ENCODE measurements at places on chromosomes 11 and 22. TPM values are rescaled to one million over a fixed set of nuclear protein-coding genes. Genes with fewer than 3 reads are reported as not detected.

The MMP1 gene
- total RNA-seq, result not detected

The DLAT gene
- total RNA-seq, result 21.6 TPM

The SLC17A6 gene
- total RNA-seq, result not detected

DNA sequence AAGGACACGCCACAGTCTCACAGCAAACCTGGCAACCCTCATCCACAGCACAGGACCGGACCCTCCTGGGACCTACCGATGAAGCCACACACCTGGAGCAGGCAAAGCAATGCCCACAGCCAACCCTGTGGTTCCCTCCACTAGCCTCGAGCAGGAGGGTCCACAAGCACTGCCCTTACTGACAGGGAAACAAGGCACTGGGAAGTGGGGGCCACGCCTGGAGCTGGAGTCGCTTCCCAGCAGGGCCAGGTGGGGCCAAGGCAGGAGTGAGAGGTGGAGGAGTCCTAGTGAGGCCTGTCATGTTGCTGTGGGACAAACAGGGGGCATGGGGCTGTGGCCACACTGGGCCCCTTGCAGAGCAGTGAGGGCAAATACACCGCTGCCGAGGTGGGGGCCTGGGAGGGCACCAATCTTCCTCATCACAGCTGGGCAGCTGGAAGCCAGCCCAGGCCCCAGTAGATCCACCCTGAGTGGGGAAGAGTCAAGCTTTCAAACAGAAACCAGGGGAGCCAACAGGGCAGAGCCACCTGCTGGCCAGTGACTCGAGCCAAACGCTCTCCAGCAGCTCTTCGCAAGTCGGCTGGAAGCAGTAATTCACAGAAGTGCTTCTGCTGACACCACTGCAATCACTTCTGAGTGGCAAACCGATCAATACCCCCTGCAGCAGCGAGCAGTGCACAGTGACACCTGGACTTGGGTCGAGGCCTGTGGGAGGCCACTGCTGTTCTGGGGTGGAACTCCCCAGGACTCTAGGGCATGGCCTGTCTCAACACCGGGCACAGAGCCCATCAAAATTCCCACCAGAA, 13.7 kb downstream of the SULT4A1 start:
- no peaks in the 10 kb centered on the region for H3K27me3 ChIP-seq
- no peak for DNase-seq
- no peaks in the 10 kb centered on the region for H3K4me1 ChIP-seq
- no peak overlapping the region for H3K4me3 ChIP-seq
- no peak overlapping the region for H3K27ac ChIP-seq
- H3K36me3 ChIP-seq, result no peaks in the 10 kb centered on the region

- no peak overlapping the region for H3K27ac ChIP-seq
- H3K36me3 ChIP-seq, result no peaks in the 10 kb centered on the region
- no peak for DNase-seq
- H3K4me1 ChIP-seq, result peaks cover 37% of the 10 kb centered on the region
- no peak overlapping the region for H3K4me3 ChIP-seq
- H3K27me3 ChIP-seq, result no peaks in the 10 kb centered on the region
Observed at GRCh38 chr22:44191036-44191454, 10.3 kb downstream of the PARVG start.

Data from CD4-positive, alpha-beta memory T cell (primary cell).